ENCODE measurements at places on chromosomes 2 and 18.

- no peak for DNase-seq
Measured at GRCh38 chr18:58180172-58180571, 136.1 kb downstream of the NEDD4L start.

DNA sequence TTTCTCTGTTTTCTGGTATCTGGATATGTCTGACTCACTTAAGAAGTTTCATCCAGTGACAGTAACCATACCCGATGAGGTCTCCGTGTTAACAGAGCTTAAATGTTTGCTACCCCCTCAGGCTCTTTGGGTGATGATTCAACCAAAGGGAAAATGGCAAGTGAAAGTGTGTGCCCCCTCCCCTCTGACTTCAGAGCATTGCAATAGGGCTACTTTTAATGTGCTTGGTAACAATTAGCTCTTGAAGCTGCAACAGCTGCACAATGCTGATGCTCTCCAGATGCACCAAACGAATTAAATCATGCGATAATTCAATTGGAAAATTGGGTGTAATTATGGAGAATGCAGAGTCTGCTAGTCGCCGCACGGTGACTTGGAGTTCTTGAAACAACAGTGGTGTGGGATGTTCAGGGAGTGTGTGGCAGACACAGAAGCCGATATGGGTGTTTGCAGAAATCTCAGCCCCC is 270.7 kb downstream of the ALK start:
- DNase-seq: no peak

DNA sequence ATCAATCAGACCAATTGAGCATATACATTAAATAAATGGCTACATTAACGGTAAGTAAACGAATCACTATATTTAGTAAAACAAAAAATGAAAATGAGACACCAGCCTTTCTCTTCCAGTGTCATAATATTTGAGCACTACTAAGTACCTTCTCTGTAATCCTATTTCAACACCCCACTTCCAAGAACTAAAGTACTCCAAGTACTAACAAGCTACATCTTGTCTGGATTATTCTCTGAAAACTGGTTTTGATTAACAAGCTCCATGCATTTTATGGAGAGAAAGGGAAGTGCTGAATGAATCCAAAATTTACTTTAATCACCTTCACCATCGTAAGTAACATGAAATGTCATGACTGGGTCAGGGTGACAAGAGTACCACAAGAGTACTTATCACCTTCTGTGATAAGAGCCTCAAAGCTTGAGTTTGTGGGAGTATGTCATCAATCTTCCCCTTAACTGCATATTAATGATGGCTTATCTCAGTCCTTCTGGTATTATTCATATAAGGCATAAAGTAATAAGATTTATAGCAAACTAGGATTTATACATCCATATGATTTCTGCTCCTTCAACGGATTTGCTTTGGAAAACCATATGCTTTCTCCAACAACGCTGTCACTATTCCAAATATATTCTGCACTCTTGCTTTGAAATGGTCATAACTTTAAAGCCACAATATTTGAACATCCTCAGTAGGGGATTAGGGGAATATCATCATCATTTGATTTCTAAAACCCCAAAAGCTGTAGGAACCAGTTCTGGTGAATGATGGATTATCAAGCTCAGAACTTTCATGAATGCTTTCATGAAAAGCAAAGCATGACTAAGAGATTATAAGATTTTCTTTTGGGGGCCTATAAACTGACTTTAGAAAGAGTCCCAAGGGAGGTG is 127.0 kb downstream of the ANTXR1 start:
- DNase-seq: no peak

- no peak for DNase-seq
Measured at GRCh38 chr2:144233733-144234541, 286.0 kb downstream of the ZEB2 start.

GRCh38 chr2:219521066-219521880 is 7.0 kb downstream of the ASIC4 start:
- no peak for DNase-seq

GRCh38 chr2:229191413-229191812 is 79.7 kb downstream of the PID1 start:
- DNase-seq: no peak

DNA sequence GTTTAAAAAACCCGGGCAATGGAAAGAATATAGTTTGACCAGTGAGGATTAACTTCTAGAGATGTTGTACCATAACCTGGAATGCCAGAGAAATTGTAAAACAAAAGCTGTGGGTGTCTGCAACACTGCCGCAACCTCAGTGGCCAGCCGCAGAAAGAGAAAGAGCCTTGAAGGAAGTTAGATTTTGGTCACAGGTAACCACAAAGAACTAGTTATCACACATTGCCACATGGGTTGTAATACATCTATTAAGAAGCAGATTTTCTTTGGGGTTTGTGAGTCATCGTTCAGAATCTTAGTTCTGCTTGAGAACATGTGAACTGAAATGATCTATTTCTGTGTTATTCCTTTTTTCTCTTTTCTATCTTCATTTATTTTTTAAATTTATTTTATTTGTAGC is 222.9 kb upstream of the AGAP1 start:
- no peak for DNase-seq

DNA sequence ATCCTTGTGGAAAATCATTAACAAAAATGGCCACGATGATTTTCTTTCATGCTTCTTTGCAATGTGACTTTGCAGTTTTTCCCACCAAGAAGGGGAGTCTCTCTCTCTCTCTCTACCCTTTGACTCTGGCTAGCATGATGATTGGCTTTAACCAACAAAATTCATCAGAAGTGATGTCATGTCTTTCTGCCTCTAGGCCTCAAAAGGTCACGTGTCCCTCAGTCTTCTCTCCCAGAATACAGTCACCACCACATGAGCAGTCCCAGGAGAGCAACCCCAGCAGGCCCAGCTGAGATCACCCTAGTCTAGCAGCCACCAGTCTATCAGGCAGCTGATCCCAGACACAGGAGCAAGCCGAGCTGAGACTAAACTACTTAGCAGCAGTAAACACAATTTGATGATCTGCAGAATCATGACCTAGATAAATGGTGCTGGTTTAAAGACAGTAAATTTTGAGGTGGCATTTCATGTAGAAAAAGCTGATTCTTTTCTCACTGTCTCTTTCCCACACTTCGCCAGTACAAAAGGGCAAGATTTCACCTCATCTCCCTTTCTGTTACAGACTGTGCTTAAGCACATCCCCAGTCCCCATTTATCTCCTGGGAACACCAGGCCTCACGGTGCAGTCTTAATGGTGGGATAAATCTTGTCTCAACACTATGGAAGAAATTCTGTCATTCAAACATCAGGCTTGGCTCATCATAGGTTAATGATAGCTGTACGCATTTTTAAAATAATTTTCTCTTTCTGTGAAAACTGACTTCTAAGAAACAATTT is 132.7 kb downstream of the SCG2 start:
- DNase-seq: no peak

DNA sequence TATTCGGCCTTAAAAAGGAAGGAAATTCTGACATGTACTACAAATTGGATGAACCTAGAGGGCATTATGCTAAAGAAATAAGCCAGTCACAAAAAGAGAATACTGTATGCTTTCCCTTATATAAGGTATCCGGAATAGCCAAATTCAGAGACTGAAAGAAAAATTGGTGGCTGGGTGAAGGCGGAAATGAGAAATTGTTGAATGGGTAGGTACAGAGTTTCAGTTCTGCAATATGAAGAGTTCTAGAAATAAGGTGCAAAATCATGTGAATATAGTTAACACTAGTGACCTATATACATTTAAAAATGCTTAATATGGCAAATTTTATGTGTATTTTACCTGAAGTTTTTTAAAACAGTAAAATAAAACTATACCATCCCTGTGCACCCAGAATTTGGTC is 43.1 kb downstream of the RMP24 start:
- DNase-seq: no peak

GRCh38 chr2:240215676-240216051 is 75.2 kb upstream of the OTOS start:
- no peak for DNase-seq

DNA sequence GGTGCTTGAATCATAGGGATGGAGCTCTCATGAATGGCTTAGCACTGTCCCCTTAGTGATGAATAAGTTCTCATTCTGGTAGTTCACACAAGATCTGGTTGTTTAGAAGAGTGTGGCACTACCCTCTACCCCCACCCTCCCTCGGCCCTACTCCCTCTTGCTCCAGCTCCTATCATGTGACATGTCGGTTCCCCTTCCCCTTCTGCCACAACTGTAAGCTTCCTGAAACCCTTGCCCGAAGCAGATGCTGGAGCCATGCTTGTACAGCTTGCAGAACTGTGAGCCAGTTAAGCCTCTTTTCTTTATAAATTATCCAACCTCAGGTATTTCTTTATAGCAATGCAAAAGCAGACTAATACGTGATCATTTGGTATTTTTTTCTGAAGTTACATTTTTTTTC is 1012.6 kb downstream of the BCL11A start:
- no peak for DNase-seq

GRCh38 chr2:109433926-109434325 is 179.8 kb downstream of the SEPTIN10 start:
- DNase-seq: no peak

DNA sequence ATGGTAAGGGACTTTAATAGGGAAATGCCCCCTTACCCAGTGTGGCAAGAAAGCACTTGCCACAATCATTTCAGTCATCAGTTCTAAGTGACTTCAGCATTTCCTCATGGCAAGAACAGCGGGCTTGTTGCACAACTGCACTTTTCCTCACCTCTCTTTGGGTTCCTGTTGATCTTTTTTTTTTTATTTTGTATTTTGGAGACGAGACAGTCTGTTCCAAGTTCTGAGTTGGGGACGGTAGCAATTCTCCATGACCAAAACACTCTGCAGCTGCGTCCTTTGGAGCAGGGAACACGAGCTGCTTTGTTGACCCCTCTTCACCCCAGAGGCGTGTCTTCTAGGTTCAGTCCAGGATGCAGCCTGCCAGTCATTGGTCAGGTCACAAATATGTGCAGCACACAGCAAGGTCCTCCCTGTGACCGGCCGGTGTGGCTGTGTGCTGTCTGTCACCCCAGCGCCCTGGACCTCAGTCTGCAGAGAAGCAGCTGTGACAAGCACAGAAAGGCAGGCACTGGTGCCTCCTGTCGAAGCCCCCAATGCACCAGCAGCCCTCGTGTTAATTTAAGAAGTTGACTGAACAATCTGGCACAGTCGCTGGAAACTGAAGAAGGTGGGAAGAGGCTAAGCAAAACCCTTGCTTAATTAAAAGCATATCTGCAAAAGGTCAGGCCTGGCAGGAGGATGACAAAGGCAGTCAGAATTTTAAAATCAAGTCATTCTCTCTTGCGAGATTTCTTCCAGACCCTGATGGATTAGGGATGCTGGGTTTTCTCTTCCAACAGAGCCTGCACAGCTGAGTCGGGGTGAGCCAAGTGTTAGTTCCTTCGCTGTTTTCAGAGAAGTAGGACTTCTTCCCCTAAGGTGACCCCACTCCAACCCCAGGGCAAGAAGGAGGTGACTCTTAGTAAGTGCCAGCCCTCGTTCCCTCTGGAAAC is 96.7 kb upstream of the COPS8 start:
- DNase-seq: no peak

GRCh38 chr2:171247741-171248662 is 87.3 kb upstream of the TLK1 start:
- DNase-seq: no peak

DNA sequence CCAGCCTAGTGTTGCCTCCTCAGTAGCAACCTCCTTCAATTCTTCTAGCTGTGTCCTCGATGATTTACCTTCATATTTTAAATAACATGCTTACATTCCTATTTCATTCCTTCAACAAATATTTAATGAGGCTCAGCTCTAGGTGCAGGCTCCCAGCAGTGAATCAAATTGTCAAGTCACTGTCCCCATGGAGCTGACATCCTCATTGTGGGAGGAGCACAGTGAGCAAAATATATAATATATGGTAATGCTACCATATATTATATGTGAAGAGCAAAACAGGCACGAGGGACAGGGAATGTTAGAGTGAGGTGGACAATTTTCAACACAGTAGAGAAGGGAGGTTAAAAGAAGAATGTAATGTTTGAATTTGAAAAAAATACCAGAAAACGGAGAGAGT is 869.1 kb downstream of the SLC4A3 start:
- no peak for DNase-seq

DNA sequence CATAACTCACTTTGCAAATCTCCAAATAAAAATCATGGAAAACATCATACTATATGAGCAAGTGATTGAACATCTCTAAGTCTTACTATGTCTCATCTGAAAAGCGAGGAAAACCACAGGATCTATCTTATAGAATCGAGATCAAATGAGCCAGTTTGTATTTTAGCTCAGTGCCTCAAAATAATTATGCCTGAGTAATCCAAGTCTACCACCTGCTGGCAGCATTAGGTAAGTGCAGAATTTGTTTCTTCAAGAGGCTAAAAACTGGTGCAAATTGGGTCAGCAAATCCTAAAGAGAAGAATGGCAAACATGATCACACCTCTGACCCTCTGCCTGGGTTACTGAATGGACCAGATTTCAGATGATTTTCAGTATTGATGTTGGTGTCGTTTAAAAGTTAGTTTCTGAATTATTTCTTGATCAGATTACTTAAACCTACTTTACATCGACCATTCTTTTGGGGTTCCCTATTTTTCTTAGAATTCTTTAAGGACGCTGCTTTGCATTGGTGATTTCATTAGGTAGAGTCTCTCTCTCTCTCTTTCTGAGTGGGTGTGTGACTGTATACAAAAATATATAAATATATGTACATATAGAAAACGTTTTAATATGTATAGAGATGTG is 12.7 kb upstream of the FHOD3 start:
- DNase-seq: no peak

DNA sequence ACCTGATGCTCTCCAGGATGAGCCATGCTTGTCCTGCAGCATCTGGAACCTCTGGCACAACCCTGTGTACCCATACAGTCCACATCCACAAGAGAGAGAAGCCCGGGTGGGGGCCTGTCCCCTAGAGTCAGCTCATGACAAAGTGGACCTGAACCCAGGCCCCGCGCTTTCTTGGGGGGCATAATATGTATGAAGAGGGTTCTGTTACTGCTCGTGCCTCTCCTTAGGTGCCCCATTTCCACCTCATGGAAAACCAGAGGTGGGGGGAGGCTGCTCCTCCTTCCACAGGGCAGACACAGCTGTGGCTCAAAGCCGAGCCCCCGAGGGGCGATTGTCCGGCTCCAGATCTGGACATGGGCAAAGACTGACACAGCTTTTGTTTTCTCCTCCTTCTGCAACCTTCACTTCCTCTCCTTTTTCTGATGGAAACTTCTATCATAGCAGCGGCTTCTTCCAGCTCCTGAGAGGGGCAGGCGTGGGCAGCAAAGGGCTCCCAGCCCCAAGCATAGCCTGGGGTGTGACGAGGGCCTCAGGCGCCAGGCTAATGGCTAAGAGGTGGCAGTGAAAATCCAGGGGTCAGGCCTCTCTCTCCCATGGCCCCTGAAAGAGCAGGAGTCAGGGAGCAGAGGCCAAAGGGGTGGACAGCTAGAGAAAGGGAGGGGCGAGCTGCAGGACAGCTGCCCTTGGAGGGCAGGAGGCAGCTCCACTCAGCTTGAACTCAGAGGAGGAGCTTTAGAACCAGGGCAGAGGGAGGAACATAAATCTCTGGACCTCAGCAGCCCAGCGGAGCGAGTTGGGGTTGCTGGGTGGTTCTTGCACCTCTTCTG is 155.5 kb downstream of the ZFP36L2 start:
- DNase-seq: no peak

GRCh38 chr2:1627628-1628381 is 116.5 kb downstream of the PXDN start:
- DNase-seq: no peak

- no peak for DNase-seq
Measured at GRCh38 chr2:20623241-20623640, 27.7 kb downstream of the HS1BP3 start.

GRCh38 chr2:231462729-231463465 is 1.4 kb downstream of the NCL start:
- no peak for DNase-seq

All from stimulated activated CD8-positive, alpha-beta memory T cell treated with anti-CD3 and anti-CD28 coated beads, Interleukin-7, amount 100 ng/mL, for 1 hour (primary cell).